ENCODE measurements at places on chromosomes 5 and 9.

DNA sequence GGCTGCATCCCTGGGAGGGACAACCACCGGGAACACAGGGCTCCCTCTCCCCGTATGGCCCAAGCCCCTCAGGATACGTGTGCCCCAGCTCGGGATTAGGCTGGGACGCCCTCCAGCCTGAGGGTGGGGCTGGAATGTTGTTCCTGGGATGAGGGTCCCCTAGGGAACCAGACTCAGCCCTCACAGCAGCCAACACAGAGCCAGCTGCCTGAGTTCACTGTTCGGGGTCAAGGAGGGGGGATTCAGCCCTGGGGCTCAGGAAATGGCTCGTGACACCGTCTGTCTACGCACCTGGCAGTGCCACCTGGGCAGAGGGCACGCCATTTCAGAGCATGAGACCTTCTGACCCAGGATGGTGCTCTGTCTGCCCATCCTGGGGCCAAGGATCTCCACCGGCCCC is 8.9 kb downstream of the RNF44 start:
- no peak for DNase-seq

- peak; percentile 98 for DNase-seq
These were observed 2.0 kb downstream of the VCAN start for GRCh38 chr5:83473346-83474160.

DNA sequence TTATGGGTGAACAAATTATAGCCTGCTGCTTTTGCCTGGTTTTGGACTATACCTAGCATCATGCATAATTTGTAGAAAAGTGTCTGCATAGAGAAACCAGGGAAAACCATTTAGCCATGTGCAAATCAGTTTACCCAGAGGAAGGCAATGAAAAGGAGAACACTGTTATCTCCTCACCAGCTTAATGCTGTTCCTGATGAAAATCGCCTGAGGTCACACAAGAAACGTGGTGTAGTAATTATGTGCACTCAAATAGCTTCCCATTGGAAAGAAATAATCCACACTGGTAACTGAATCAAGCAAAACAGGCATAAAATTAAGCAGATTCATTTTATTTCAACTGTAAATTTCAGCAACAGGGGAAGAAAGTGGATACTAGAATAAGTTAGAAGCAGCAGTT is 51.7 kb upstream of the FAM240B start:
- no peak for DNase-seq

GRCh38 chr5:41842777-41843176 is 27.4 kb downstream of the OXCT1 start:
- no peak for DNase-seq

DNA sequence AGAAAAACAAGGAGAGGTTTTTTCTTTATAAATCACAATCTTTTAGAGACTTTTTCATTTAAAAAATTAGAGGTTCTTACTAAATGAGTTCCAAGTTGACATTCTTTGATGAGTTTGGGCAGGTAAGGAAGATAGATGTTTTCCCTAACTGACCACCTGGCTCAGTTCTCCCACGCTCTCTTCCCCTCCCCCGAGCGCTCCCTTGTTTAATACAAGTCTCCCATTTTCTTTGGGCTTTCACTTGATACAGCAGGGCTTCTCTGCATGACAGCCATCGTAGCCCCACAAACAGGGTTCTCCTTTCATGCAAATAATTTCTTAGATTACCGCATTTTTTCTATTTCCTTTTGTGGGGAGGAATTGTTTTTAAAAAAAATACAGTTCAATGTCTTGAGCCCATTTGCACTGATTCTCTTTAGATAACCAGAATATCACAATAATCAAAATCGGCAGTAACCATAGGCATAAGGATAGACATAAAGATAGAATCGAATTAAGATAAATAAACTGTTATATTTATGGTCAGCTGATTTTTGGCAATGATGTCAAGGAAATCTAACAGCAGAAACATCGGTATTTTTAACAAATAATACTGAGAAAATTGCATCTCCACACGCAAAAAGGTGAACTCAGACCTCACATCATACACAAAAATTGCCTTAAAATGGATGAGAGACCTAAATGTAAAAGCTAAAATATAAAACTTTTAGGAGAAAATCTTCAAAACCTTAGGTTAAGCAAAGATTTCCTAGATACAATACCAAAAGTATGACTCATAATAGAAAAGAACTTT is 325.4 kb downstream of the PIK3R1 start:
- no peak for DNase-seq

DNA sequence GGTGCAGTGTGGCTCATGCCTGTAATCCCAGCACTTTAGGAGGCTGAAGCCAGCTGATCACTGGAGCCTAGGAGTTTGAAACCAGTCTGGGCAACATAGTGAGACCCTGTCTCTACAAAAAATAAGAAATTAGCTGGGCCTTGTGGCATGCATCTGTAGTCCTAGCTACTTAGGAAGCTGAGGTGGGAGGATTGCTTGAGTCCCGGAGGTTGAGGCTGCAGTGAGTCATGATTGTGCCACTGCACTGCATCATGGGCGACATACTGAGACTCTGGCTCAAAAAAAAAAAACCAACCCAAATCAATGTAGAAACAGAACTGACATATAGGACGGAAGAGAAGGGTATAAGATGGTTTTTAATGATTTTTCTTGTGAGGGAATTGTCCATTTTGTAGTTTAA is 27.7 kb downstream of the G3BP1 start:
- DNase-seq, result peak; percentile 63

DNA sequence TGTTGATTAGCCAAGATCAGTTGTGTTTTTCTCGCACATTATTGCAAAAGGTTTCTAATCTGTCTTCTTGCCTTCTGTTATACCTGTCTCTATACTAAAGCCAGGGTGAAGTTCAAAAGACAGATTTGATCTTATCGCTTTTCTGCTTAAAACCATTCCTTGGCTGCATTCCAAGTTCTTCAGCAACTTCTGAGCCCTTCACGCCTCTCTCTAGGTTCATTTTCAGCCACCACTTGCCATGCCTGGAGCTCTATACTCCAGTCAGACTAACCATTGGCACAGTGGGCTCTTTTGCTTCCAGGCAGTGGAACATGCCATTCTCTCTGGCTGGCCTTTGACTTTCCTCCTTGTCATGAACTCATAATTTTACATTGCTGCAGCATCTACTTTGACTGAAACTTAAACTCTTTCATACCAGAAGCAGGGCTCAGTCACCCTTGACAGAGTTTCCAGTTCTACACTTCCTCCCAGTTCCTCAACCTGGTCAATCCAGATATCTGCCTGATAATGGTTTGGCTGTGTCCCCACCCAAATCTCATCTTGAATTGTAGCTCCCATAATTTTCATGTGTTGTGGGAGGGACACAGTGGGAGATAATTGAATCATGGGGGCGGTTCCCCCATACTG is 114.4 kb downstream of the SLC12A2 start:
- DNase-seq, result no peak

DNA sequence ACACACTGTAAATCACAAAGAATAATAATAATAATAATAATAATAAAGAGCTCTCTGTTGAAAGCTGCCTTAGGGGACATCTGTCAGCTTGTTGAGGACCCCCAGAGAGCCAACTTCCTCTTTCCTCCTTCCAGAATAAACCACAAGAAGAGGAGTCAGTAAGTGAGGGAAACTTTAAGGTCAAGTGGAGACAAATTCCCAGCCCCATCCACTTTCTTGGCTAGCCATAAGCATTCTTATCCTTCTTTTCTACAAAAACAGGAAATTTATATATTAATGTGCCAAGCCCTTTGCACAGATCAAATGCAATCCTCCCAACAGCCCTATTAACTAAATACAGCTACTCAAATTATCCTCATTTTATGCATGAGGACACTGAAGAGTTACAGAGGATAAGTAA is 9.4 kb upstream of the C5orf58 start:
- no peak for DNase-seq

DNA sequence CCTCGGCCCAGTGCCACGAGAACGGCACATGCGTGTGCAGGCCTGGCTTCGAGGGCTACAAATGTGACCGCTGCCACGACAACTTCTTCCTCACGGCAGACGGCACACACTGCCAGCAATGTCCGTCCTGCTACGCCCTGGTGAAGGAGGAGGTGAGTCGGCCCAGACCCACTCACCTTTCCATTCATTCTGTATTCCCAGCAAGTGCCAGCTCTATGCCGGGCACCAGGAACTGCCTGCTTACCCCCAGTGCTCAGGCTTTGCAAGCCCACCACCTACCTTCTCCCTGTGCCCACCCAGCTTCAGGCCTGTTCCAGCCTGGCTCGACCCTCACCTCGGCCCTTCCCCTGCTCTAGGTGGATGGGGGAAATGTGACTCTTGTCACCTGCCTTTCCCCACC is 26.6 kb upstream of the AIF1L start:
- no peak for DNase-seq

- peak; percentile 60 for DNase-seq
These were observed 73.6 kb downstream of the FAM114A2 start for GRCh38 chr5:153964880-153965645.

DNA sequence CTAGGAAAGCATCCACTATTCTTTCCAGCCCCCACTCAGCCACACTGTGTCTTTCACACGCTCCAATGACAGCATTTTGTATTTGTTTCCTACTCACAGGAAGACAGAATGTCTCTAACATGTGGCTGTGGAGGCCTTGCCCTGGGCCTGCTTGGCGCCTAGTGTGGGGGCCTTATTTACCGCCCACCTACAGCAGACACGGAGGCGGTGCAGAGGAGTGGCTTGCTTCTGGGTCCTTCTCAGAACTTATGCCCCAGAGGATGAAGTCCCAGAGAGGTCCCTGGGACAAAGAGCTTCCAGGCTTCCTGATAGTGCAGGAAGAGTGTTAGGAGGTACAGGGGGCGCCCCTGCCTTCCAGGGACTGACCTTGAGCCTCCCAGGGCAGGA is 8.5 kb upstream of the MRNIP start:
- no peak for DNase-seq

GRCh38 chr5:175706499-175706898 is 48.6 kb downstream of the HRH2 start:
- DNase-seq, result no peak

DNA sequence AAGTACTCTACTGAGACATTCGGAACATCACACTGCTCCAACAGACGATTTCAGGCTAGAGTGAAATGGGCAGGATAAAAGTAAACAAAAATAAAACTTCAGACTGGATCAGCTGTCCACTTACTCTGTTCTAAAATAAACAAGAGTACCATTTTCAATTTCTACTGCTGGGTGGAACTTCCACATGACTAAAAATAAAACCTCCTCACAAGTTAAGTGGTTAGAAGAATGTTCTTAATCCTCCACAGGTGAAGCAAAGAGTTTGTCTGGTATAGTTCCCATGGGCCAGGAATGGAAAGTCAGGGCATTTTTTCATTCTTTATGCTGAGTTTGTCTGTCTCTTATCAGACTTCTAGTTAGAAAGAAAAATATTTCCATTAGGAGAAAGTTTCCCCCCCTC is 15.7 kb downstream of the NUDT12 start:
- no peak for DNase-seq

DNA sequence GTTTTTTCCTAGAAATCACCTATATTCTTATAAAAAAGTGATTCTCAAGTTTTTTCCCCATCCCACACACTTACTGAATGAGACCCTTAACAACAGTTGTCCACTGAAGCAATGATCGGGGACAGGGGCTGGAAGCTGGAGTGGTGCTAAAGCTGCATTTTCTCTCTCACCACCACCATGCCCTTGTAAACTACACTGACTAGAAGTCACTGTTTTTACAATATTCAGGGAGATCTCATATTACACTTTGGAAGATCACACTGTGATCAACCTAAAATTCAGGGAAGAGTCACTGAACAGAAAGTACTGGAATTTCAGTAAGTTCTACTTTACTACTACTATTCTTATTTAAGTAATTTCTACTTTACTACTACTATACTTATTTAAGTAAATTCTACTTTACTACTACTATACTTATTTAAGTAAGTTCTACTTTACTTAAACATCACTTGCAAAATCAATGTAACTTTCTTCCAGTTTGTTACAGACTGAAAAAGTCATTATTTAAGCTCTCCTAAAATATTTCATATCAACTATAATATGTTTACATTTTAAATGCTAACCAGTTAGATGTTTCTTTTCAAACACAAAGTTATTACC is 164.3 kb downstream of the AGTPBP1 start:
- no peak for DNase-seq

All from fibroblast of mammary gland (primary cell).